Skeletal muscle cell (primary cell): ENCODE measurements at places on chromosomes 1 and 21.

DNA sequence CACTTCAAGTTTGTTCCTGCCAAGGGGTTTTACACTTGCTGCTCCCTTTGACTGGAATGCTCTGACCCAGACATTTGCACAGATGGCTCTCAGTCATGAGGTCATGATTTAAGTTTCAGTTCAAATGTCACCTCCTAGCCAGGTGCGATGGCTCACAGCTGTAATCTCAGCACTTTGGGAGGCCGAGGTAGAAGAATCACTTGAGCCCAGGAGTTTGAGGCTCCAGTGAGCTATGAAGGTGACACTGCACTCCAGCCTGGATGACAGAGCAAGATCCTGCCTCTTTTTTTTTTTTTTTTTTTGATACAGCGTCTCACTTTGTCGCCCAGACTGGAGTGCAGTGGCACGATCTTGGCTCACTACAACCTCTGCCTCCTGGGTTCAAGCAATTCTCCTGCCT, 4.5 kb upstream of the ZMYM4 start:
- no peak for DNase-seq

- DNase-seq = peak; percentile 45
Measured at GRCh38 chr1:40868051-40868723, 6.0 kb upstream of the CITED4 start.

GRCh38 chr1:57848406-57848805, 424.5 kb upstream of the DAB1 start:
- no peak for DNase-seq

DNA sequence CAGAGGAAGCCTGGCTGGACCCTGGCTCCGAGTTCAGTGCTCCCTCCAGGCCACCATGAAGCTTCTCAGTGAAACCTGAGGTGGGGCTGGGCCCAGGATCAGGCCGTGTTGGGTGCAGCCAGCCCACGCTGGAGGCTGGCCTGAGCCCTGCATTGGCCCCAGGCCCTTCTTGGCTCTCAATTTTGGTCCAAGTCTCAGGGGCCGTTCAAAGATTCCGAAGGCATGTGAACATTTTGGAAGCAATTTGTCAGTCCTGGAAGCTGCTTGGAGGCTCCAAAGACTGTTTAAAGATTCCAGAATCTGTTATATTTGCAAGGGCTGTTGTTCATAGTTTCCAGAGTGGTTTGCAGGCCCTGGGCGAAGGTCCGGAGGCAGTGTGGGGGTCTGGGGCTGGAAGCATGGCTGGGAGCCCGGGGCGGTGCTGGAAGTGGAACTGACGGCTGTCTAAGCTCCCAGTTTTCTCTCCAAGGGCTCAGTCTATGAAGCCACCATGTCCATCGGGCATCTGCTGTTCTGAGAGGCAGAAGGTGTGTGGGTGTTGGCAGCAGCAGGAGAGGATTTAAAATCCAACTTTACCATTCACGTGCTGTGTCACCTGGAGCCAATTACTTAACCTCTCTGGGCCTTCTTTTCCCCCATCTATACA, 104.9 kb downstream of the EPHB2 start:
- DNase-seq = no peak

DNA sequence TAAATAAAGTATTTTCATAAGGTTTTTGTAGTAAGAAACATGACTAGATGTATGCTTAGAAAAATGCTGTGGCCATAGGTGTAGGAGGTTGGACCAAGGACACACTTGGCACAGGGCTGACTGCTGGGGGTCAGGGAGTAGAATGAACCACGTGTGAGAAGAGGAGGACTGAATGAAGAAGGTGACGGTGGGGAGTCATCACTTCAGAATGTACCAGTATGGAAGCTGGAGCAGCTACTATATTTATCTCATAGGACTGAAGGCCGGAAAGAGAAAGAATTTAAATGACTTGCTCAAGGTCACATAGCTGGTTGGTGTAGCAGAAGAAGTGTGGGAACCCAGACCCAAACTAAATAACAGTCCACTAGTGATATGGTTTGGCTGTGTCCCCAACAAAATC, 79.8 kb upstream of the HAO2 start:
- DNase-seq = no peak

DNA sequence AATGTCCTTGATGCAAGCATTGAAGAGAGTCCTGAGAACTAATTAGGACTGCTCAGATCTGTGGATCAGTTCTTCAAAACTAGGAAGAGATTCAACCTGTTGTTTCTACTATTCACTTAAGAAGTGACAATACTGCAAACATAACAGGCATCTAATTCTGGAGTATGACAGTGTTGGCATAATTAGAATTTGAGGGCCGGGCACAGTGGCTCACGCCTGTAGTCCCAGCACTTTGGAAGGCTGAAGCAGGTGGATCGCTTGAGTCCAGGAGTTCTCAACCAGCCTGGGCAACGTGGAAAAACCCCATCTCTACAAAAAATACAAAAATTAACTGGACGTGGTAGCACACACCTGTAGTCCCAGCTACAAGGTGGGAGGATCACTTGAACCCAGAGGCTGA, 8.0 kb upstream of the FOXJ3 start:
- no peak for DNase-seq

DNA sequence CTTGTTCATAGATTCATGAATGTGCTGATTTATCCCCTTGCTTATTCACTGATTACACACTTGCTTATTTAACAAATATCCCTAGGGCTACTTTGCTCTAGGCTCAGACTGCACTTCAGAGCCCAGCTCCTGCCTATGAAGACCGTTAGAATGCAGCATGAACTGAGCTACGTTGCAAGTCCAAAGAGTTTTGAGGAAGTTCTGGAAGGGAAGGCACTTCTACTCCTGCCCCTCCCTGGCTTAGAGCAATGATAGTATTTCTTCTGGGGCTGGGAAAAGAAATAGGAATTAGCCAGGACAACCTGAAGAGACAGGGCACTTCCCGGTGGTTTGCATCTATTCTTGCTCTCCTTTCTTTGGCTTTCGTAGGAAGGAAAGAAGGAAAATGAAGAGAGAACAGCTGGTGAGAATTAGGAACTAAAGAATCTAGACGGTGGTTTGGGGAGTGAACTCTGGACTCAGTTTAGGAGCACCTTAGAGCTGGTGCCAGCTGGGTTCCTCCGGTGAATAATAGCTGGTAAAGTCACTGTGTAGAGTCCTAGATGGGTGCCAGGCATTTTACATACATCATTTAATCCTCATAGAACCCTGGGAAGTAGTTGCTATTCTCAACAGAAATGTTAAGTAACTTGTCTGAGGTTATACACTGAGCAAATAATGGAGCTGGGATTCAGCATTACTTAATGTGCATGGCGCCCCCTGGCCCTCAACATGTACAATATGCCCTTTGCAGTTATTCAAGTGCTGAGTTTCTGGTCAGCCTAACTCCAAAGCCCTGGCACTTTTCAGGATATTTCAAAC, 65.9 kb downstream of the NDUFS5 start:
- peak; percentile 60 for DNase-seq

- DNase-seq = no peak
Measured at GRCh38 chr21:26194811-26195251, 24.3 kb upstream of the APP start.

DNA sequence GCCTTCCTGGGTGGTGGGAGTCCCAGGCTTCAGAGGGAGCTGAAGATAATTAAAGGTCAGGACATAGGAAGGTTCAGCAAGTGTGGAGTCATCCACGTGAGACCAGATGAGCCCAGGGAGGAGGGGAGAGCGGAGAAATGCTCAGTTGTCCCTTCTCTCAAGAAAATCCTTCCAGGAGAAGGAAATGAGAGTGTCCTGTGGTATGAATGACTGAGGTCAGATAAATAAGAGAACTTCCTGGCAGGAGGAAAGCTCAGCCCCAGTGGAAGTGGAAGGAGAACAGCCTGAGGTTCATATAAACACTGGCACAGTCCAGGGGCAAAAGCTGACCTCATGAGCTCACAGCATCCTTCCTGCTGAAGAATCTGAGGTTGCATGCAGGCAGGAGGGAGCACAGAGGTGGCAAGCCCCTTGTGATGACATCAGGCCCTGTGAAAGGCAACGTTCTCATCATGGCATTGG, 97.6 kb downstream of the NAV1 start:
- DNase-seq = no peak

DNA sequence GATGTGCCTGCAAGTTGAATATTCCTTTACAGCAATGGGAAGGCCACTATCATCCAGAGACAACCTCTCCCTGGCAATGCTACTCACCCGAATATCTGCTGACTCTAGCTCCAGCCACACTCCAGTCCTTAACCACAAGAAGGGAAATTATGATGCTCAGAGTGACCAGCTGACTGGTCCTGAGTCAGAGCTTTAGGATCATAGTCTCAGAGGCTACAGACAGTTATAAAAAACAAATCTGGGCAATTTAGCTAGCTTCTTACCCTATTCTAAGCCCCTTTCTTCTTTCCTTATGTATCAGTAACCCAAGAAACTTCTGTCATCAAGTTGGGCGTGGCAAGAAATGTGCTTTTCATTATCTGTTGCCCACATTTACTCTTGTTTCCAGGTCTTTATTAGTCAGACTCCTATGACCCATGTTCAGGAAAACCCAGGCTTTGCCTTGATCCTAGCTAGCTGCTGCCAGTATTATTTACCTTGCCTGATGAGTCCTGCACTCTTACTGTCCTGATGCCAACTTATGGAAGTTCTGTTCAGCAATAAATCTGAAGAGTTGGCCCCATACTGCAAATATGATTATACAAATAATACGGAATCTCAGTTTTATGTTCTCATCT, 207.0 kb downstream of the TTLL7 start:
- no peak for DNase-seq

DNA sequence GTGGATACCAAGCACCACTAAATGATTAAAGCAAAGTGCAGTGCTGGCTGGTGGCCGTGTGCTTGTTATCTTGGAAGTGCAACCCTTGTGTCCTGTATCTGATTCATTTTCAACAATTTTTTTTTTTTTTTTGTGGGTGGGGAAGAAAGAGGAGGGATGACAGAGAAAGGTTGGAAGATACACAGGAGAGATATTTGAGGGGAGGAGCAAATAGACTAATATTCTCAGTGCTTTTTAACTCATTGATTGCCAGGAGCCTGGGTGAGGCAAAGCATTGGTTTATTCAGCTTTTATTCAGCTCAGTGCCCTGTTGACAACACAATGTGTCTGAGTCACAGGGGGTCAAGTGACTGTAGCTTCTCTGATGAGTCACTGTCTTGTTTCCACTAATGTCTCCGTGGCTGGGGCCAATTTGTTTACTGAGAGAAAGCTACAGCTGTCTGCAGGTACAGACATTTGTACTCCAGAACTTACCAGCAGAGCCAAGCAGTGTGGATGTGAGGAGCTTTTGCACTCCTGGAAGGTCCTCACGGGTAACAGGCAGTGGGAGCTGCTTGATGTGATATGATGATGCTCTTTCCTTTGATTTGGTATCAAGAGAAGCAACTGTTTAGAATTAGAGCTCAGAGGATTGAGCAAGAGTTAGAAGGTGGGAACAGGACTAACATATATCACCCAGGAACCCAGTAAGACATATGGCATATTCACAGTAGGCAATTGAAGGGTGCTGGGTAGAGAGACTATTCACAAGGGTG, 23.6 kb upstream of the DNM3 start:
- DNase-seq = peak; percentile 60

DNA sequence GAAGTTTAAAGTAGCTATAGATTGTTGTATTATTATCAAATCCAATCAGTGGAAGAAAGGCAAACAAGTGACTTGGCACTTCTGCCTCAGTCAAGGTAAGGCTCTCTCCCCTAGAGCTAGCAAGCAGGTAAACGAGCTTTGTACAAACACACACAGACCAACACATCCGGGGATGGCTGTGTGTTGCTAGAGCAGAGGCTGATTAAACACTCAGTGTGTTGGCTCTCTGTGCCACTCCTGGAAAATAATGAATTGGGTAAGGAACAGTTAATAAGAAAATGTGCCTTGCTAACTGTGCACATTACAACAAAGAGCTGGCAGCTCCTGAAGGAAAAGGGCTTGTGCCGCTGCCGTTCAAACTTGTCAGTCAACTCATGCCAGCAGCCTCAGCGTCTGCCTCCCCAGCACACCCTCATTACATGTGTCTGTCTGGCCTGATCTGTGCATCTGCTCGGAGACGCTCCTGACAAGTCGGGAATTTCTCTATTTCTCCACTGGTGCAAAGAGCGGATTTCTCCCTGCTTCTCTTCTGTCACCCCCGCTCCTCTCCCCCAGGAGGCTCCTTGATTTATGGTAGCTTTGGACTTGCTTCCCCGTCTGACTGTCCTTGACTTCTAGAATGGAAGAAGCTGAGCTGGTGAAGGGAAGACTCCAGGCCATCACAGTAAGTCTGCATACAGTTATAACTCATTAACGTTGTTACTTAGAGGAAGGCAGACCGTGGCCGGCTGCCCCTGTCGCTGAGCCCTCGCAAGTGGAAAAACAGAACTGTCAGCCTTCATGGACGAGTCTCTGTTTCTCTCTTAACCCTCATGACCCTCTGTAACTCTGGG, at the start of gene PALMD:
PALMD (plus strand) TSS at position 415 of the 833 bp plus-strand sequence; CDS start at position 620, 205 bp downstream.
- peak; percentile 25 for DNase-seq

- peak; percentile 27 for DNase-seq
Measured at GRCh38 chr1:241356519-241357365, at the start of gene RGS7. TSS of gene RGS7 (minus strand) at chr1:241357205.

- DNase-seq = no peak
Measured at GRCh38 chr1:147757015-147757990, 3.1 kb downstream of the GJA5 start.

DNA sequence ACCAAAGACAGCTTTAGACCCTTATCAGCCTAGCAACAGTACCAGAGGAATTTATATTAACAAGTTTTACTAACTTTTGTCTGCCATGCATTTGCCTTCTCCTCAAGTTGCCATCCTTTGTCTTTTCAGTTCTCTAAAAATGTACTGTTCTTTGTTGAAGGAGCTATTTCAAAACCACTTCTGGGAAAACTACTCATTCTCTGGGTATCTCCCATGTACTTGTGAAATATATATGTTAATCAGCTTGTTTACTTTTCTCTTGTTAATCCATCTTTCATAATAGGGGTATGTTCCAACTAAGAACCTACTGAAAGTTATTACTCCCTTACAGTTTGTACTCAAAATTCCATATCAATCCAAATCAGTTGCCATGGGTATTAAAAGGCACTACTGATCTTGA, 16.3 kb downstream of the DPYD start:
- peak; percentile 58 for DNase-seq

- no peak for DNase-seq
Measured at GRCh38 chr1:231927431-231927830, 300.8 kb downstream of the DISC1 start.

DNA sequence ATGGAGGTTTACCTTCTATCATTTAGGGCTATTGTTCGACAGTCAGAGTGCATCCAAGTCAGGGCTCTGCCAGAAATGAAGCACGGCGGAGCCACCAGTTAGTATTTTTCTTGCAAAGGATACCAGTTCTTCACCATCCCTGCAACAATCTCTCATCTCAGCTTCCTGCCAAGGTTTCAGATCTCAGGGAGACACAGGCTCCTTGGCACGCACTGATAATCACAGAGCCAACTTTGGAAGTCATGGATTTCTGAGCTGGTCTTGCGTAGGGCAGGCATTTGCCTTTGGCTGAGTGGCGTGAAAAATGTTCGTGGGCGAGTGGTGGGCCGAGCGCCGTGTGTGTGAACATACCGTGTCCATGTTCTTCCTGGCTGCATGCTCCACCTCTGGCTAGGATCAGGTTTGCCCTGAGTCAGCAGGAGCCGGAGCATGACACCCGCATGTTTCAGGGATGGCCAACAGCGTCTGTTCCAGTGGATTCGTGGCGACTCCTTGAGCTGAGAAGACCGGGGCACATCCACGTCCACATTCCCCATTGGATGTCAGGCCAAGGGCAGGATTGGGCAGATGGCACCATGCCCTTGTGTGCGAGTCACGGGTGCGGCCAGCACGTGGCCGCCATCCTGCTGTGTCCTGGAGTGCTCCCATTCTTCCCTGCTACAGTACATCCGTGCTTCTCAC, 118.5 kb upstream of the C1orf174 start:
- no peak for DNase-seq

- DNase-seq = no peak
Measured at GRCh38 chr1:203056516-203056915, 29.3 kb downstream of the MYOG start.
